AG04450 (cell line): ENCODE measurements at places on chromosomes 3 and 15. TPM values are rescaled to one million over a fixed set of nuclear protein-coding genes. Genes with fewer than 3 reads are reported as not detected.

NEK10 gene
- 2.3 and 3.0 TPM in 2 replicates for polyA plus RNA-seq

SLC12A1 gene
- polyA plus RNA-seq, result not detected in 2 replicates

ISG20 gene
- 5.2 and 5.5 TPM in 2 replicates for polyA plus RNA-seq

CYP19A1 gene
- not detected in 2 replicates for polyA plus RNA-seq

ITIH3 gene
- polyA plus RNA-seq, result 0.72 and 0.86 TPM in 2 replicates

PEX5L gene
- 0.14 and 0.48 TPM in 2 replicates for polyA plus RNA-seq

GOLGA8T gene
- polyA plus RNA-seq, result not detected in 2 replicates

GOLGA6C gene
- not detected in 2 replicates for polyA plus RNA-seq

GCSAM gene
- not detected in 2 replicates for polyA plus RNA-seq

GRCh38 chr3:24562895-24563294 is 68.2 kb upstream of the THRB start:
- DNase-seq, result no peak

GRCh38 chr3:107817076-107817475 is 273.8 kb downstream of the CD47 start:
- no peak for DNase-seq

- DNase-seq, result no peak
These were observed 37.9 kb downstream of the CLK3 start for GRCh38 chr15:74653426-74654102.

GRCh38 chr15:52334491-52335160 is 39.0 kb upstream of the MYO5C start:
- DNase-seq, result no peak

- no peak for DNase-seq
These were observed 20.9 kb downstream of the SNRK start for GRCh38 chr3:43307226-43307625.

DNA sequence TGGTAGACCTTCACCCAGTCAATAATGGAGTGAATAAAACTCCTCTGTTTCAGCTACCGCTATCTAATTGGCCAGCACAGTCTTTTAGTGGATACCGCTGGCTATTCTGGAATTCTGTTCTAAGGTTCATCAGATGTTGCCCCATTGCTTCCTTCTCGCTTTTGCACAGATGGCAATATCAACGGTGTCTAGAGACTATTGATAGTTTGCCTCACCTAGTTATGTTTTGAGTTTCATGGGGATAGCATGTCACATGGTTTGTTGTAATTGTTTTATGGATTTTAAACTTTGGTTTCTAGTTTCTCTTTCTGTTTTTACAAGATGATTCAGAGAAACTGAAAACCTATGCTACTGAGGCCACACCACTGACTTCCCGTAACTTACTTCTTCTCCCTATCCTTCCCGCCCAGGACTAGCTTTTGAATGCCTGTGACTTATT is 2.0 kb downstream of the XRN1 start:
- DNase-seq, result no peak

DNA sequence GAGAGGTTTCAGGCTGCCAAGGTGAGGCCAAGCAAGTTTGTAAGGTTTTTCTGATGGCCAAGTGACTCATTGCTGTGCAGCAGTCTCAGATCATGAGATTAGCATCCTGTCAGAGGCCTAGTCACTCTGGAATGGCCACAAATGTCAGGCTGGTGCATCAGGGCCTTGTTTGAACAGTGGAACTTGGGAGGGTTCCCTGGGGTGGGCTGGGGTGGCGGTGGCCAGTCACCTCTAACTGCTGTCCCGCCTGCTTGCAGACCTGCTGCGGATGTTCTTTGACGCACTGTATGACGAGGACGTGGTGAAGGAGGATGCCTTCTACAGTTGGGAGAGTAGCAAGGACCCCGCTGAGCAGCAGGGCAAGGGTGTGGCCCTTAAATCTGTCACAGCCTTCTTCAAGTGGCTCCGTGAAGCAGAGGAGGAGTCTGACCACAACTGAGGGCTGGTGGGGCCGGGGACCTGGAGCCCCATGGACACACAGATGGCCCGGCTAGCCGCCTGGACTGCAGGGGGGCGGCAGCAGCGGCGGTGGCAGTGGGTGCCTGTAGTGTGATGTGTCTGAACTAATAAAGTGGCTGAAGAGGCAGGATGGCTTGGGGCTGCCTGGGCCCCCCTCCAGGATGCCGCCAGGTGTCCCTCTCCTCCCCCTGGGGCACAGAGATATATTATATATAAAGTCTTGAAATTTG is 2.8 kb upstream of the FAM131A start:
- no peak for DNase-seq

- no peak for DNase-seq
These were observed 8.2 kb downstream of the OSBPL11 start for GRCh38 chr3:125587039-125587648.

DNA sequence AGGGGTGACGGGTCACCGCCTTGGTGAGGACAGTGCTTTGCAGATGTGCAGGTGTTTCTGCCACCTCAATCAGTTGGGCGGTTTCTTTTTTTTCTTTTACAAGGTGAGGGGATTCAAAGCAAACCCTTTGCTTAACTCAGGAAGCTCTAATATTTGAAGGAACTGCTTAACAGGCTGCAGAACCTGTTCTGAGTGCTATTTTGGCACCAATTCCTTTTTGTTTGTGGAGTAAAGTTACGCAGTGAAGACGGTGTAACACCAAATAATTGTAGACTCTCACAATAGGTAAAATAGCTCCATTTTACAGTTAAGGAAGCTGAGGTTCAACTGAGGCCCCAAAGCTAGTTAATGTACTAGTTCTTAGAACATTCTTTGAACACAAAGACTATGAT is 6.6 kb downstream of the GHRL start:
- no peak for DNase-seq

- DNase-seq, result no peak
These were observed 60.7 kb upstream of the FURIN start for GRCh38 chr15:90807786-90808086.

DNA sequence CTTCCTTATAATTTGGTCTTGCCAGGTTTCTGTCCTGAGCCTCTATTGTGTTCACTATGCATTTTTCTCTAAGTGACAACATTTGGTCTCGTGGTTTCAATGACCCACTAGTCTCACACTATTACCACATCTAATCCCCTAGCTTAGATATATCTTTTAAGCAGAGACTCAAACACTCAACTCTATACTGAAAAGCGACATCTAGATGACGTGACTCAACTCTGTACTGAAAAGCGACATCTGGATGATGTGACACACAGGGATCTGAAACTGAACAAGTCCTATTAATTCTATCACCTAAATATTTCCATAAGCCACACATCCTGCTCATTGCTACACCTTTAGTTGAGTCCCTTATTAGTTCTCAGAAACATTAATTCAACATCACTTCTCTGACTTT is 141.7 kb upstream of the MBNL1 start:
- no peak for DNase-seq

DNA sequence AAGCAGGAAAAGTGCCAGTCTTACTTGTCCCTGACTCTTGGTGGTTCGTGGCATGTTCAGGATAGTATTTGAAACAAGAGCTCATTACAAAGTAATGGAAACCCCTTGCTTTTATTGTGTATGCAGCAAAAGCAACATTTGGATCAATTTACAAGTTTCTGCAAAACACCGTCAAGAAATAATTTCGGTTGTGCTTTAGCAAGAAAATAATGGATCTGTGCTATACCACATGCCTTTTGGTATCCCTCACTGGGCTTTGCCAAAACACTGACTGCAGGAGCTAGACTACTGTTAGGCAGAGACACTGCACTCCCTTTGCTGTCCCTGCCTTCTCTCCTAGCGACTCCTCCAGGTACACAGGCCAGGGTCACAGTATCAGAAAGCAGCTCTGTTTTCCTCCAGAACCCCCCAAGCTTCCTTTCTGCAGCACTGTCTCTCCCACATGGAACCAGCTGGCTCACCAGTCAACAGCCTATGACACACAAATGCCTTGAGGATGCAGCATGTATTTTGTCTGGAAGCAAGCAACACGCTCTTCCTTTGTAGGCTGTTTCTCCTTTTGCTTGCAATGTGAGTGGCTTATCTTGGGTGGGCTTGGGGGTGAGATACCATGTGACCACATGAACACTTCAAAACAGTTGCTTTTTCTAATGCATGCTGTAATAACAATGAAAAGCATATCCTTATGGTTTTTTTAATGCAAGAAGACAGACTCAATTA is 111.4 kb downstream of the PGPEP1L start:
- DNase-seq, result peak; percentile 61

- DNase-seq, result no peak
These were observed 36.0 kb downstream of the TM2D3 start for GRCh38 chr15:101615986-101616848.

- DNase-seq, result no peak
These were observed 27.7 kb downstream of the MTMR10 start for GRCh38 chr15:30963681-30964080.

- DNase-seq, result no peak
These were observed 261.7 kb downstream of the ULK4 start for GRCh38 chr3:41700155-41700554.

GRCh38 chr15:64232400-64232799 is 69.6 kb upstream of the PPIB start:
- no peak for DNase-seq

GRCh38 chr3:156610154-156610553 is 55.2 kb upstream of the SSR3 start:
- no peak for DNase-seq

GRCh38 chr3:12294885-12295580 is 6.2 kb downstream of the PPARG start:
- DNase-seq, result peak; percentile 69
